ENCODE measurements at places on chromosomes 12 and 14.

- no peak for DNase-seq
Observed at GRCh38 chr14:37469650-37470049, 125.4 kb downstream of the FOXA1 start.

DNA sequence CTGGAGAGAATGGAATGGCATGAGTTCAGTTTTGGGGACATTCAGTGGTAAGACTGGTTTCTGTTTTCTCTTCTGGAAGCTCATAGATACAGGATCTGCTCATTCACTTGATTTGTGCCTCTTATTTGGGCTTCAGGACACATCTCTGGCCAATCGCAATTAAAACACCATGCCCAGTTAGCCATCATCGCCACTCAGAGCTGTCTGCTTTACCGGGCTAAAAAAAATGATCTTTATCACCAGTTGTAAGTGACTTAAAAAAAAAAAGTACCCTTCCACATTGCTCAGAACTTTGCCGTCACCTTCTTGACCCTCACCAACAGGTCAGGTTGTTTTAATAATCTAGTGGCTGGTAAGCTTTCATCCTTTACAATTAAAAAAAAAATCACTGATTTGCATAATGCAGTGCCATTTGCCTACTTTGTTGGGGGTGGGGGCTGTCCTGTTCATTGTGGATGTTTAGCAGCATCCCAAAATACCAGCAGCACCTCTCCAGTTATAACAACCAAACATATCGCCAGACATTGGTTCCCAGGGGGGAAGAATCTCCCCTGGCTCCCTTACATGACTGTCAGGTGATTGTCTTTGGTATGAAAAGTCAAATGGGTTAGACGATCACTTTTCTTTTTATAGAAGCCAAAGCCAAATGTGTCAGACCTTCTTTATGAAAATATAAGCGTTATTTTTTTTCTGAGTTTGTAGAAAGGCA, 150.1 kb downstream of the PRKCH start:
- DNase-seq: no peak

DNA sequence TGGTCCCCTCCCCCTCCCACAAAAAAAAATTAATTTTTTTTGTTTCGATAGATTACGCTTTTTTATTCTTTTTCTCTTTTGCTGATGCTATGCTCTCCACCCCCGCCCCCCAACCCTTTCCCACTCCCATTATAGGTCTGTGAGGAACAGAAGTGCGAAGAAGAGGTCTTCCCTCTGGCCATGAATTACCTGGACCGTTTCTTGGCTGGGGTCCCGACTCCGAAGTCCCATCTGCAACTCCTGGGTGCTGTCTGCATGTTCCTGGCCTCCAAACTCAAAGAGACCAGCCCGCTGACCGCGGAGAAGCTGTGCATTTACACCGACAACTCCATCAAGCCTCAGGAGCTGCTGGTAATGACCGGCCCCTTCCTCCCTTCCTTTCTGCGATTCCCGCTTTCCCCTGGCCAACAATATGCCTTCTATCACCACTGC, 2.3 kb downstream of the CCND2 start:
- no peak for DNase-seq

DNA sequence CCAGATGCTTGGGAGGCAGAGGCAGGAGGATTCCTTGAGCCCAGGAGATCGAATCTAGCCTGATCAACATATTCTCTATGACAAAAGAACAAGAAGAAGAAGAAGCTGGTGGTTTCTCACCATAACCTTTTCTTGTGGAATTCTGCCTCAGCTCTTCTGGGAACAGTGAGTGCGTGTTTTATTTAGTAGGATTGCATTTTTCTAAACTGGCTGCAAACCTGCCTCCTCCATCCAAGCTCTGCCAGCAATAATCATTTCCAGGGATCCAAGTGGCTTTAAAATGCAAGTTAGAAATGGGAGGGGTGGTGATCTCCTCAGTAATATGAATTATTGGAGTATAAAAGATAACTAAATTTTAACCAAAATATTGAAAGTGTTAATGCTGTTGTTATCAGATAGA, 46.1 kb upstream of the MMP17 start:
- DNase-seq: no peak

GRCh38 chr12:130949806-130950205, 3.9 kb upstream of the ADGRD1 start:
- no peak for DNase-seq

GRCh38 chr12:68809190-68810026, 1.4 kb downstream of the MDM2 start:
- no peak for DNase-seq

- DNase-seq: peak; percentile 67
Observed at GRCh38 chr14:105203057-105203531, 22.0 kb upstream of the NUDT14 start.

GRCh38 chr12:2574355-2574935, 220.3 kb upstream of the FKBP4 start:
- DNase-seq: no peak

GRCh38 chr12:132986885-132987225, 688 bp downstream of the ZNF26 start:
- DNase-seq: no peak

- peak; percentile 63 for DNase-seq
Observed at GRCh38 chr14:50001999-50002925, 109.4 kb downstream of the ARF6 start.

DNA sequence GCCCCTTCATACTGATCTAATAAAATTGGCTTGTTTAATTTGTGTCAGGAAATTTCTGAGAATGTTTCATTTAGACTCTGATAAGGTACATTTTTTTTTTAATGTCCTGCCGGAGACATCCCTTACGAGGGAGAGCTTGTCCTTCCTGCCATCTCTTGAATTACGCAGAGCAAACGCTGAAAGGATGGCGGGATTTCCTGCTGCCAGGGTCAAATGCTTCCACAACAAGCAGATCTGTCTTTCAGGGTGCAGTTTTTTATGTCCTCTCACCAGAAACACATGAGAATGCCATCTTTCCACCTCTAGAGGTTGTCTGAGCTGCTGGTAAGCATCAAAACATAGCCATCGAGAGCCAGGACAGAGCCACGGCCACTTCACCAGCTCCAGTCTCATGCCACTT, 126.8 kb upstream of the ARHGAP5 start:
- no peak for DNase-seq

DNA sequence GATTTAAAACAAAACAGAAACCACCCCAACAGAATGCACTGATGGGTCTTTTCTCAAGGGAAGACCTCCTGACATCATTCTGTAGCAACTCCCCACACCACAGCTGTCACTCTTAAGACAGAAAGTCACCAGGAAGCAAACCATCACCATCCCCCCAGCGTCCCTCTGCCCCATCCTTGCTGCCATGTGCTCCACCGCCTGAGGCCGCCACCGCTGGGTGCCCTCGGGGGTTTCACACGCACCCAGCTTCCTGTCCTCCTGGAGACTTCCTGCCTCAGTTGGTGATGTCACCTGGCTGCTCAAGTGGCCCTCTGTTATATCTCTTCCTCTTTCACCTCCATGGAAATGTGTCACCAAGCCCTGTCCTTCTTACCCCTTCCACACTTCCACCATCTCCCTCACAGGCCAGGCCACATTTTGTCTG, 71.4 kb upstream of the GPR68 start:
- DNase-seq: peak; percentile 75

GRCh38 chr12:89732522-89732921, 23.9 kb upstream of the ATP2B1 start:
- no peak for DNase-seq

DNA sequence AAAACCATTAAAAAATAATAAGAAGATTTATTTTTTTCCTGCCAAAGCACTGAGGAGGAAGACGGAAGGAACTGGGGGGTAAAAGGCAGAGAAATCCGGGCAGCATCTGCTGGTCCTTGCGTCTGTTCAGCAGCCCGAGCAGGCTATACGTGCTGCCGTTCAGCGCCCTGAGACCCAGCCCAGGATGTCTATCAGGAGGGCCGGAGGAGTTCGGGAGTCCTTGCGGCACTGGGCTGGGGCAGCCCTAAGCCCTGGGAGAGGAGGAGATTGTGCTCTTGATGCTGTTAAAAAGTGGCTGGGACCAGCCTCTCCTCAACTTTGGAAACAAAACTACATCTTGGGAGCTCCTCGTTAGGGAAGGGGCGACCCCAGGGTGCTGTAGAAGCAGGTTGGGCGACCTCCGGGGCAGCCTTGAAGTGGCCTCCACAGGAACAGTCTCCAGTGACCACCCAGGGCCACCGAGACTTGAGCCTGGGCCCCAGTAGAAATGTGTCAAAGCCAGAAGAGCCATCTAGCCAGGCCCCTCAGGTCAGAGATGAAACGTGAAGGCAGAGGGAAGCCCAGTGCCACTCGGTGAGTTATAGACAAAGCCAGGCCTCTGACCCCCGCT, 14.3 kb downstream of the PGF start:
- DNase-seq: no peak

- DNase-seq: peak; percentile 84
Observed at GRCh38 chr14:91286530-91286937, 42.0 kb upstream of the GPR68 start.

- no peak for DNase-seq
Observed at GRCh38 chr12:121806546-121807423, 3.0 kb downstream of the SETD1B start.

- no peak for DNase-seq
Observed at GRCh38 chr12:38850461-38850860, 54.9 kb downstream of the CPNE8 start.

GRCh38 chr14:68779761-68780323, 13.0 kb downstream of the ZFP36L1 start:
- DNase-seq: peak; percentile 56

- no peak for DNase-seq
Observed at GRCh38 chr14:94561656-94562010, 391 bp downstream of the SERPINA4 start.

DNA sequence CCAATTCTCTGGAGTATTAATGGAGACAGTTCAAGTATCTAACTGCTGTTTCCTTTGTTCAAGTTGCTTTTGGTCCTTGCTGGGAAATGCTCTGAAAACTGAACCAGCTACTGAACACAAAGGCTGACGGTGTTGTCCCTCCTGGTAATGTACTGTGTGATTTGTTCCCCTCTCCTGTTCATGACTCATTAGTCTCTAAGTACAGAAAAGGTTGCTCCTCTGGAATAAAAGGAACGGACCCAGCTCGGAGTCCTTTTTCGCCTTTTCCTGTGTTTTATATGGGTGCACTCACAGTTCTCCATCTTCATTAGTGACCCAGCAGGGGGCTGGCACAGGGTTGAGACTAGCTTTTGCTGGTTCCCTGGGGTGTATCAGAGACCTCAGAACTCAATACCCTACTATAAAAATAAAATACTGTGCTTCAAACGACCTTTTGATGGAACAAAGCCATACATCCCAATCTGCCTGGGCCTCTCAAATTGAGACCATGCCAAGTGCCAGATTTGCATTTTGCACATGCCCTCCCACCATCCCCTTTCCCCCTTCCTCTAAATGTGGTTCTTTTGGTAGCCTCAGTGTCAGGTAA, 269.7 kb downstream of the RAD51B start:
- no peak for DNase-seq

GRCh38 chr12:89875225-89875624, 166.6 kb upstream of the ATP2B1 start:
- no peak for DNase-seq

DNA sequence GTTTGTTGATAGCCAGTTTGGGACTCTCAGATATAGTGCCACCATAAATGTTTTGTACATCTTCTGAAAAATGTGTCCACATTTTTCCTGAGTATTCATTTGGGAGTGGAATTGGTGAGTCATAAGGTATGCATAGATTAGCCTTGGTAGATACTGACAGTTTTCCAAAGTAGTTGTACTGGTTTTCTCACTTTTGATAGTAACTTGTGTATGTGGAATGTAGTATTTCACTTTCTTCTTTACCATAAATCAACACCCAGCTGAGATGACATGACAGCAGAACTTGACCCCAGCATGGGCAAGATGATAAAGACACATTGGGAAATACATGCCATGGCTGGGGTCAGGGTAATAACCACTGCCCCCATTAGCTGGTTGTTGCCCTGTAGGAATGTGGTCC, 5.4 kb downstream of the FBXW8 start:
- DNase-seq: no peak

- no peak for DNase-seq
Observed at GRCh38 chr12:62779488-62779887, 155.5 kb downstream of the PPM1H start.

DNA sequence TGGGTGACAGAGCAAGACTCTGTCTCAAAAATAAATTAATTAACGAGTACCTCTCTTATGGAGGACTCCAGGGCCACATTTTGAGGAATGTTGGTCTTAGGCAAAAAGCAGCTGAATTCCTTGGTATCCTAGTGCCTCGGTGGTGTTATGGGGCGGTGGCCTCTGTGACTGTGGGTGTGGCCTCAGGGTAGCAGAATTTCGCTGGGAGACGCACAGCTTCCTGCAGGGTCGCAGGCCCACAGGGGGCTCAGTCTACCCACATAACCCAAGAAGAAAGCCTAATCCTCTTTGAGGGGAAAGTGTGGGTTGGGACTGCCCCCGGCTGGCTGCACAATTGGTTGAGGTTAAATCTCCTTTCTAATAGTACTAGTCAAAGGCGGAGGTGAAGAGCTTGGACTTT, 11.2 kb upstream of the SERPINA4 start:
- no peak for DNase-seq

- DNase-seq: no peak
Observed at GRCh38 chr14:105856676-105857219, 330.4 kb downstream of the TMEM121 start.

- DNase-seq: no peak
Observed at GRCh38 chr14:48398675-48399282, 723.4 kb upstream of the MDGA2 start.

- DNase-seq: no peak
Observed at GRCh38 chr14:45083617-45083975, 320 bp upstream of the PRPF39 start.

DNA sequence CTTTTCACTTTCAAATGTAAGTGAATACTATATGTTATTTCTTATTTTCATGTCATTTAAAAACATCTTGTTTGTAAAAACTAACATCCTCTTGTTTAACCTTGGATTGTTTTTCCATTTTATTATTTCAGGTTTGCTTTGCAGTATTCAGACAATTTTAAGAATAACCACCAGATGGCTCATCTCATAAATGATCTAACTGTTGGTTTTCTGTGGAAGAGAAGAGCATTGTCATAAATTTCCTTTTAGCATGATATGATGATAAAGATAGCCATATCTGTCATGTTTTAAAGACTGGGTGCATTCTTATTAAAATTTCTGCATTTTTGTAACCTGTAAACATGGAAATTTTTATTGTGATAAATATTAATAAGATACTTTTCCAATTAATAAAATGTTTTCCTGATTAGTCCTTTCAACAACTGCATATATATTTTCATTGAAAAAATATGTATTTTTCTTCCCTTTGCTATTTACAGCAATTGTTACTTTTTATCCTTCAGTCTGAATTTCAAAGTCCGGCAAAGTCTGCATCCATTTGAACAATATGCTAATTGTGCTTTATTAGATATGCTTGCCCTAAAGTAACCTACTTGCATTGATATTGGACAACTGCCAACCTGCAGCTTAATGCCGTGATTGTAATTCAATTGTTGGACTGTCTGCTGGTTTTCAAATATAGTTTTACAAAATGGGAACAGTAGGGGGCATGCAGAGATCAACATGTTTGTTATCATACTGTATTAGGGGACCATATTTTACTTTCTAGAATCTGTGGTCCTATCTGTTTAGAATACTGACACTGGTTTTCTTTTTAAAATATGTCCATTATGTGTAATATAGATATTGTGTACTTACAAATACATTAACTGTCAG, 163.4 kb downstream of the GARIN6 start:
- no peak for DNase-seq
